ENCODE measurements at places on chromosomes 6 and 20.

DNA sequence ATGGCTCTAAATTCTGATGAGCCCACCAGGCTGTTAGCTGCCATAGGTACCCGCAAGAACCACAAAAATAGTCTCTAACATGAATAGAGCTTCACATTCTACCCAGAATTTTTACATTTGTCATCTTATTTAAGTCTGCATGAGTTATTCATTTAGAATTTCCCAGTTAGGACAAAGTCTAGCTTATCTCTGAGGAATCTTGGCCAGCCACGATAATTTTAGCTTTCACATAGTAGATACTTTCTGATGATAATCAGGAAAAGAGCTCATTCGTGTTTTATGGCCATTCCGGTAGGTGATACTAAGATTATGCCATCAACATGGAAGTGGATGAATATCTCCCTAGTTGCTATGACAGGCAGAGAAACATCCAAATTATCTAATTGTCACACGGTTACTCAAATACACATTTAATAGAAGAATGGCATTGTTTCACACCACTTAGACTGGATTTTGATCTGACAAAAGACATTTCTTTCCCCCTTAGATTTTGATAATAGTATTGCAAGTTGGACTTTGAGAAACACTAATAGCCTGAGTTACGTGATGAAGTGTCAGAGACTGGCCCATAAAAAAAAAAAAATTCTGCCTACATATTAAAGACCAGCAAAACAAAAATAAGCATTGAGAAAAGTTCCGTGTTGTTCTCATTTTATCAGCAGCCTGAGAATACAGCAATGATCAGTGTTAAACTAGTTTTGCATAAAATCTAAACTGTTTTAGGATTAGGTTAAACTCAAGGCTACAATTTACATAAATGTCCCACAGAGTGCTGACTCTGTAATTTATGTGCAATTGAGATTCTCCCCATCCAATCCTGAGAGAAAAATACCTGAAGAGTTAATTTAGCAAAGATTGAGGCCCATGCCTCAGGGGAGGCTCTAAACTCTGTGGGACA is 397.5 kb upstream of the ARID1B start:
- DNase-seq: no peak

- no peak for DNase-seq
These were observed 83.8 kb downstream of the FNDC1 start for GRCh38 chr6:159252955-159253508.

DNA sequence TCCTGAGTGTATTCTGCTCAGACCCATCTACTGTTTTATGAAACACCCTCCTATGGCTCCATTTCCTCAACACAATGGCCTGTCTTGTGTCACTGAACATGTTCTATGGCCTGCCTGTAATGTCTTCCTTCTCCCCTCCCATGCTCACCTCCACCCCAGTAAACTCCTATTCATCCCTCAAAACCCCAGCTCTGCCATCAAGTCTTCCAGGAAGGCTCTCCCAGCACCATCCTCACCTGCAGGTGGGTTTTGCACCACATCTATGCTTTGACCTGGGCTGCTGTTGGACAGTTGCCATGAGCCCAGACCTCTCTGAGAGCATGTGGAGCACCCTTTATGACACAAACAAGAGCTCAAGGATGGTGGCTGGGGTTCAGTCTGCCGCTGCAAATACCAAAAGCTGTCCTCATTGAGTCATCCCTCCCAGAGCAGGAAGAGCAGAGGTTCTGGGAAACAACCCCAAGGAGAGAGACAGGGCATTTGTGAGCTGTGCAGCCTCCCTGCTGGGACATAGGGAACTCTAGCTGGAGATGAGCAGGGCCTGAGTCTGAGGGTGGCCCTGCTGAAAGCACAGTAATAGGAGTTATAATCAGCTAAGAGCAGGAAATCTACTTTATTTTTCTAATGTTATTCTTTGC is 93.8 kb upstream of the CD93 start:
- no peak for DNase-seq

GRCh38 chr6:139891471-139891870 is 517.0 kb upstream of the CITED2 start:
- no peak for DNase-seq

GRCh38 chr20:45406260-45407066 is 1.6 kb upstream of the DBNDD2 start:
- DNase-seq: peak; percentile 21

- DNase-seq: no peak
These were observed 41.9 kb upstream of the FERMT1 start for GRCh38 chr20:6164421-6165341.

DNA sequence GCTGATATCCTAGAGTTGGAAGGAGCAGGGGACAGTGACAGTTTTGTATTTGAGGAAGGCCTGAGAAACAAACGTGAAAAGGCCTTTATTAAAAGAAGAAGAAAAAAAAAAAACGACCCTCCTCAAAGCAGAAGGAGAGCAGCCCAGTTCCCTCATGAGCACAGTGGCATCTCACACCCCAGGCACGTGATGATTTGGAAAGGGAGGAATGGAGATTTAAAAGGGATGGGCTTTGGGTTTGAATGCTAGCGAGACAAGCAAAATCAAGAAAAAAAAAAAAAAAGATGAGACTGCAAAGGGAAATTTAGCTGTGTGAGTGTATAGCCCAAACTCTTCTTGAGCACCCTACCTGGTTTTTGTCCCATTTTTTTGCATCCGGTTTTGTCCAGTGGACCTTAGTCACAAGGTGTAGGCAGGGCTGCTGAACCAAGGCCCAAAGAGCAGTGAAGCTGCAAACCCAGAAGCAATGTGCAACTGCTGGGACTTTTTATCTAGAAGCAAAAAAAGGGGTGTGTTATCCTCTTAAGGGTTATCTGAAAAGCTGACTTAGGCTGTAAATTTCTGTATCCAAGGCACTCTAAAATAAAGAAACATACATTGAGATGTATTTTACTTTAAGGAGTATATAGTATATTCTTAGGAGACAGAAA is 54.5 kb upstream of the RREB1 start:
- no peak for DNase-seq

- no peak for DNase-seq
These were observed 105.3 kb upstream of the CDYL start for GRCh38 chr6:4670824-4671409.

DNA sequence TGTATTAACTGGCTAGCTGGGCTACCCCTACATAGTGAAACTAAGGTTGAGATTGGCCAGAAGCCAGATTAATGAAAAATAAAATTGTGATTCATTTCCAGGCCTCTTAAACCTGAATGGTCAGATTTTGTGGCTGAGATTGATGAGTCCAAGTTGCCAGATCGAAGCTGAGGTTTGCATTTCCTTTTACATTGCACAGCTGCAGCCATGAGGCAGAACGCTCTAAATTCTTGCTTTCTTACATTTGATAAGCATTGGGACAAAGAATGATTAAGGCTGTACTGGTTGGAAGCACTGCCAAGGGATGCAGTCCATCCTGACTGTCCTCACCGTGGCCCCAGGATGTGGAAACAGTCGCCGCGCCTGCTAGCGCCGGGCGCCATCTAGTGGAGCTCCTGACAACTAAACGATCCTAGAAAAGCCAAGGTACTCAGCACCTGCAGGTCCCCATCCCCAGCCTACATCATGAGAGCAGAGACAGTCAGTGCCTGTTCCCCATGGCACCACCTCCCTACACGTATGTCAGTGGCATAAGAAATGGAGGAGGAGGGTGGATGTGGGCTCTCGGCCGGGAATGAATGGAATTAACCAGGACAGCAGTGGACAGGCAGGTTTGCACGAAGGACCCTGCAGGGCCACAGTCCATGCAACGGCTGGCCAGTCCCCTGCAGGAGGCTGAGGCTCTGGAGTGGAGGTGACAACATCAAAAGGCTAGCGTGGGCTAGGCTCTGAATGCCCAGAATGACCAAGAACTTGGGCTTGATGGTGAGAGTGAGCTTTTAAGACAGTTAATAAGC is 19.0 kb downstream of the PXDC1 start:
- DNase-seq: peak; percentile 49

DNA sequence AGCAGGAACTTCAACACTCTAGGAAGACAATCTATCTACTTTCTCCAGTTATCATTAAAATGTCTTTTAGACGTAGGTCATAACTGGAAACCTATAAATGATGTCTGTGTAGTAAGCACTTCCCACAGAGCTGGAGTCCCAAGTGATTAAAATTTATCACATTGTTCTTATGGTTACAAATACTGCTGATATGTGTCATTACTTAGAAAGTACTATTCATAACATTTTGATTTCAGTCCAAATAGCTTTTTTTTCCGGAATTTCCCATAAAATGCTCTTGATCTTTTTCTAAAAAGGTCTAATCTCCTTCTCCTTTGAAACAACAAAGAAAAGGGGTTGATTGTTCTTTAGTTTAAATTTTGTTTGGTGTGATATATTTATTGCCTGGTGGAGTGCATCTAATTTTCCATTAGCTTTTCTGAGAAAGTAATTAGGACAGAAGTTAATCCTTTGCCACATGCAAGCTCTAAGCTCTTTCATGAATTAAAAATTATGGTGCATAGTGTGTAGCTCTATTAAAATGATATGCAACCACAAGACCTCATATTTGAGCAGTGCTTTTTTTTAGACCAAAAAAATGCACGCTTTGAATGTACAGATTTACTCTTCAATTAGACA is 132.7 kb upstream of the TCF21 start:
- no peak for DNase-seq

GRCh38 chr6:109311471-109311870 is 70.8 kb downstream of the CD164 start:
- no peak for DNase-seq

DNA sequence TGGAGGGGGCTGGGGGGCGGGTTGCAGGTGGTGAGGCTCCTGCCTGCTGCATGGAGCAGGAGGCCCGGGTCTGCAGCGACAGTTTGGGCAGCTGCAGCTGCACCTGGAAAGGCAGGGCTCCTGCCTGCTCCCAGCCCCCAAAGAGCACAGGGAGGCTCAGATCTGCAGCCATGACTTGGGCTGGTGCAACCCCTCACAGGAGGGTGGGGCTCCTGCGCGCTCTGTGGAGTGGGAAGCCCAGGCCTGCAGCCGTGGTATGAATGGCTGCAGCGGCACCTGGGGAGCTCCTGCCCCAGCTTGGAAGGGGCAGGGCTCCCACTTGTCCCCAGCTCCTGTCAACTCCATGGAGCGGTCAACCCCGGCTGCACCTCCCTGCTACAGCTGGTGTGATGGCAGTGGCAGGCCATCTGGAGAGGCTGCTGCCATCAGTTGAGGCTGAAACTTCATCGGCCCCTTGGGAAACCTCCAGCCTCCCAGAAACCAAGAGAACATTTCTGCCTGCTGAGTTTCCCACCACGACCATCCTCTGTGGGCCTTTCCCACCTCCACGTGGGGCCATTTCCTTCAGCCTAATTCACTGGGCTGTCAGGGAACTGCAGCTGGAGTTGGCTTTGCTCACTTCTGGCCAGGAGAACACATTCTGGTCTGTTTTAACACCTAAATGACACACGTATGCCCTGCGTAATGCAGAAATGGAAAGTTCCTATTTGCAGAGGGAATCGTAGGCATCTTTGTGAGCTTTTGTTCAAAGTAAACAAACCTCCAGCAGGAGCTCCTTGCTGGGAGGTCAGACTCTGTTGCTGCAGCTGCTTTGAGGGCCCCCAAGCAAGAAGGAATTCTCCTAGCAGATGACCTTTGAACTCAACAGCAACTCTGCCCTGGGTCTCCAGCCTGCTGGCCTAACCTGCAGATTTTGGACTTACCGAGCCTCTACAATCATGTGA is 429.0 kb downstream of the PREX1 start:
- no peak for DNase-seq

DNA sequence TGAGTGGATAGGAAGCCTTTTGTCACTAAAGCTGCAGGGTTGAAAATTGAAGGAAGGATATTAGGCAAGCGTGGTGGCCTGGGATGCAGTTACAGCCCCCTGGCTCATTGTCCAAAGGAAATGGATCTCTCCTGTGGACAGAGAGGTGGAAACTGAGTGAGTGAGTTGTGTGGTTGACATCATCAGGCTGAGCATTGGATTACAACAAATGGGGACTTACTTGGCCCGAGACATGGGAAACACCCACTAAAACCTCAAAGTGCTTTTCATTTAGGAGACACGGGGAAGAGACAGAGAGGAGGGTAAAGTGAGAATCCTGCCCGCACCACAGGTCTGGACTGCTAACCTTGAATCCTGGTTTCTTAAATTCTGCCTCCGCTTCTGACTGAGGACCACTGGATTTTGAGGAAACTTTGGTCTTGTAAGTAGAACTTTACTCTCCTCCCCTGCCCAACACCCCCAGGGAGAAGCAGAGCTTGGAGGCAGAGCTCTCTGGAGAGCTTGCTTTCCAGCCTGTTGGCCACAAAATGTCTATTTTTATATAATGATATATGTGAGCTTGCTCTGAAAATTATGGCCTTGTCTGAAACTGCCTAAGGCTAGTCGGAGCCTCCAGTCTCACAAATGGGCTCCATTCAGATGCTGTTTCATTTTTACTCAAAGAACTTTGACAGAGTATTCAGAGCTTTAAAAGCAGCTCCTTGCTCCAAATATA is at the start of gene PKIG:
Gene PKIG, plus strand, starts transcription at position 269 of the 715 bp plus-strand sequence. CDS start 31,978 bp downstream, outside the sequence.
- no peak for DNase-seq

GRCh38 chr20:9140162-9140760 is 71.4 kb downstream of the PLCB4 start:
- no peak for DNase-seq

- no peak for DNase-seq
These were observed 21.0 kb downstream of the RIPOR3 start for GRCh38 chr20:50670126-50670862.

- DNase-seq: no peak
These were observed 511 bp downstream of the VARS1 start for GRCh38 chr6:31794866-31795615.

DNA sequence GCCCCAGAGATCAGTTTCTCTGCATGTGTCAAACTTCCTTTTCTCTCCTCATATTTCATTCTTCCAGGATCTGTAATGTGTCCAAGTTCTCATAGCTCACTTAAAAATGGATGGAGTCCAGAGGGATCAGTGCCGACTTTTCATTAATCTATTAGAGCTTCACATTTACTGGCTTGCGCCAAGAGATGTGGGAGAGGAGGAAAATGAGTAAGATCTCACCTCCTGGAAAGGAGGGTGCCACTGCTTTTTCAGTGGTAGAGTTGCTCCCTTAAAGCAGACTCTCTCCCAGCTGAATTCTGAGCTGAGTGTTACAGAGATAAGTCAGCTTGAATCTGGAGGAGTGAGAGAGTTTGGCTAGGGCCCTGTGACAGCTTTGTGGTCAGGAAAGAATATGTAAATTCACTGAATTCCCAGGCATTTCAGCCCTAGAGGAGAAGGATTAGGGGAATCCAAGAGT is 175.9 kb downstream of the SOX4 start:
- no peak for DNase-seq

DNA sequence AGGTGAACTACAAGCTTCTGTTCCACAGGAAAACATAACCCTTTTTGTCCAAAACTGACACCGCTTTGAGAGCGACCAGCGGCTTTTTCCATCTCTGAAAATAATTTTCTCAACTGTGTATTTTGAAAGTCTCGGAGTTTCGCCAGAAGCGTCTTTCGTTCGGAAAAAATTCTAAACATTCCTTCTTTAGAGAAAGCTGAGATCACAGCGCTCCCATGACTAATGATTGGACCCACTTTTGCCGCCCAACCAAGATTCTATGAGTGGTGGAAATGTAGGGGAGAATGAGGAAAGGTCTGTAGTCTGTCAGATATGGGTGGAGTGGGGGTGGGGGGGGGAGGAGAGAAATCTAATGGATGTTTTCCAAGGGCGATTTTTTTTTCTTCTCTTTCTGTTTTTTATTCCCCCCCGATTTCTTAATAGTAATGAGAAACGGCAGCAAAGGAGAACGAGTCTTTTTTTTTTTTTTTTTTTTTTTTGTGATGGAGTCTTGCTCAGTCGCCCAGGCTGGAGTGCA is 189.3 kb downstream of the TRIM27 start:
- DNase-seq: no peak

Data from activated T-helper 1 cell treated with anti-CD3 and anti-CD28 coated beads, Interleukin-2, amount 50 U/mL, for 16 hours (primary cell).